Fibroblast of skin of right quadriceps (primary cell): ENCODE measurements at places on chromosomes 6 and 20.

- no peak for DNase-seq
Measured at GRCh38 chr6:131062241-131063027, 611 bp downstream of the EPB41L2 start.

GRCh38 chr20:11067359-11067758, 393.6 kb upstream of the JAG1 start:
- peak; percentile 37 for DNase-seq

DNA sequence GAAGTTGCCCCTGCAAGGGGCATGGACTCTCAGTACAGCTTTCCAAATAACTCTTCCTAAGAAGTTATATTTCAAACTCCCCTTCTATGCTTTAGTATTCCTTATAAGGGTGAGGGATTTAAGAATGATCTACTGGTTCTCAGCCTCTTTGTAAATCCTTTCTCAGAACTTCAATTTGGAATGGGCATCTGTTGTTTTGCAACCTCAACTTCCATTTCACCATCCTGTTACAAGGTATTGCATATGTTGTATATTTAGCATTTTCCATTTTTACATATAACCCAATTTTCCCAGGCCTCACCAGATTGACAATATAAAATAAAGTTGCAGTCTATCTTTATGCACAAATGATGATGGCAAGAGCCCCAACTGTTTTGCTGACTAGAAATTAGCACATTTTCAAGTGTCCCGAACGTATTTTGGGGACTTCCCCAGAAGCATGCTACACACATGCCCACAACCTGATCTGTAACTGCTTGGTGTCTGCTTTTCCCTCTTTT, 154.9 kb upstream of the CARMIL1 start:
- no peak for DNase-seq

DNA sequence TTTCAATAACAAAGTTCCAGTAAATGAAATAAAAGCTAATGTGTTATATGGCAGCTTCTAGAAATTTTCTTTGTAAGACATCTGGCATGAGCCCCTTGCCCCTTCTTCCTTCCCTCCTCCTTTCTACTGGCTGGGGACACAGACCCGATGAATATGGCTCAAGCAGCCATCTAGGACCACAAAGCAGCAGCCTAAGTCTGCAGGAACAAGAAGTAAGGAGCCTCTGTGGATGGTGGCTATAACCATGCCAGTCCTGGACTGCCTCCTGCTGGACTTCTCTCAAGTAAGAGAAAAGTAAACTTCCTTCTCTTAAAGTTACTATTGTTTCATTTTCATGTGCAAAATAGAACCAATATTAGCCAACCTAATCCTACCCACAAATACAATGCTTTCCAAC, 114.9 kb upstream of the DST start:
- no peak for DNase-seq

DNA sequence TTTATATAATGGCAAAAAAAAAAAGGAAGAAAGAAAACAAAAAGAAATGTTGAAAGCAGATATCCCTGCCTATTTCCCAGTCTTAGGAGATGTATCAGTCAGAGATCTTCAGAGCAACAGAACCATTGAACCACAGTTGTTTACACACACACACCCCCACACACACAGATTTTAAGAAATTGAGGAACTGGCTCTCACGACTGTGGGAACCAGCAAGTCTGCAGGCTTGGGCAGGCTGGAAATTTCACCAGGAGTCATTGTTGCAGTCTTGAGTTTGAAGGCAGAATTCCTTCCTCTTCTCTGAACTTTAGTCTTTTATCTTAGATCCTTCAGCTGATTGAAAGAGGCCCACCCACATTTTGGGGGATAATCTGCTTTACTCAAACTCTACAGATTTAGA, 380.9 kb downstream of the CDKAL1 start:
- no peak for DNase-seq

DNA sequence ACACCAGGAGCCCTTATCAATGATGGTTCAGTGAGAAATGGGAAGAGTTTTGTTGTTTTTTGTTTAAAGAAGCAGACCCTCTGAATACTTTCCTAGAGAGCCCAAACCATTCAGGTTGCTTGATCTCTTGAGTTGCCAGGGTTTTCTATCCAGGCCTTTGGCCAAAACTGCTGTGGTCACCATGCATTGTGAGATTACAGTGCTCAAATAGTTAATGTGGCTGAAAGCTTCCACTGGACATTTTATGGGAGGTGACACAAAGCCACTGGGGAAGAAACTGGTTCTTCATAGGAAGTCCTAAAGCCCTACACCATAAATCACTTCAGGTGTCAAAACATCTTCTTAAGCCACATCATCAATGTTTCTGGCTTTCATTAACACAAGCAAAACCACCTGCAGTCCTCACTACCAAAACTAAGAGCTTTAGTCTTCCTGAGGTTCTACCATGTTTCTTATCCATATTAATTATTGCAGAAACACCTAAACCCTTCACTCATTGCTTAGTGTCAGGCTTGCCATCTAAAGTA, 101.6 kb downstream of the IBTK start:
- peak; percentile 4 for DNase-seq

GRCh38 chr20:63317061-63317460, 24.1 kb downstream of the COL20A1 start:
- no peak for DNase-seq

DNA sequence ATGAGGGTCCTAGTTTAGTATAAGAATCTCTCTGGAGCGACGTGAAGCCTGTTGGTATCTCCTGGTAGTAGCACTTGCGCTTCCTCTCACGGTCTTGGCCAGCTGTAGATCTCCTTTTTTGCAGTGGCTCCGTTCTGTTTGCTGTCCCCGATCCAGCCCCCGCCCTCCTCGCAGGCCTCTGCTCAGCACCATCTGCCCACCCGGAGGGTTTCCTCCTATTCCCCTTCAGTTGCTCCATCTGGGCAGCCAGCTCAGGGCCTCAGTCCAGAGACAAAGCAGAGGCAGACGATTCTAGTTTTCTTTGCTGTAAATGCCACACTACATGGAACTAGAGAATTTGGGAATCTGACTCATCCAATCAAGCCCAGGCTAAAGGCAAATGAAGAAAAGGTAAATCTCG, 126.6 kb downstream of the TIAM2 start:
- no peak for DNase-seq

DNA sequence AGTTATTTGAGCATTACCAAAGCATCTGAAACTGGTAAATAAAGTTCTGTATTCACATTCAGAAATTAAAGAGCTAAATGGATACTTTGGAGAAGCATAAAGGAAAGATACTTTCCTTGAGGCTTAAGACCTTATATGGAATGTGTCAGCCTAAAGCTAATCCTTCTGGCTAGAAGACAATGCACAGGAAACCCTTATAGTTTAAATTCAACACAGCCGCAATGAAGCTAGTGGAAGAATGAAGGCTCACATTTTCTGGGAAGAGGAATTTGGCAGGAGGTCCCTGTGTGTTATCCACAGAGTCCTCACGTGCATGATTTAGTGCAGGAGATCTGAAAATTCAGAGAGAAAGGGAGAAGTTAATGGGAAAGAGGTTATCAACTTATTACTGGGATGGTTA, 21.5 kb upstream of the CHD6 start:
- no peak for DNase-seq

DNA sequence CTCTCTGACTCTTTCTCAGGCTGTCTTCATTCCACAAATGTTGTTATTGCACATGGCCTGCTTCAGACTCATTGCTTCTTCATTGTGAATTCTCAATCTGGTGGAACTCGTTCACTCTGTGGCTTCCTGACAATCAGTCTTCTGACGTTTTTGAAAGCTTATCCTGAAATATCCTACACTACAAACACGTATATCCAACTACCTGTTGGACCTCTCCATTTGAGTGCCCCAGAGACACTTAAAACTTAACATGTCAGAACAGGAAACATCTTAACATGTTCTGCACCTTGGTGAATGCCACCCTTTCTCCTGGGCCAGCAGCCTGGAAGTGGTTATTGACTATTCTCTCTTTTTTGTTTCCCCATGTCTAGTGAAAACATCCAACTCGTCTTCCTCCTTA, 50.8 kb downstream of the AIG1 start:
- no peak for DNase-seq

- DNase-seq: no peak
Measured at GRCh38 chr20:6123649-6124014, 802 bp upstream of the FERMT1 start.

GRCh38 chr20:64112691-64113443, 5.5 kb upstream of the NPBWR2 start:
- DNase-seq: no peak

- DNase-seq: peak; percentile 81
Measured at GRCh38 chr6:144265390-144265789, 19.7 kb upstream of the UTRN start.

GRCh38 chr6:20118892-20119291, 93.4 kb downstream of the MBOAT1 start:
- DNase-seq: no peak

DNA sequence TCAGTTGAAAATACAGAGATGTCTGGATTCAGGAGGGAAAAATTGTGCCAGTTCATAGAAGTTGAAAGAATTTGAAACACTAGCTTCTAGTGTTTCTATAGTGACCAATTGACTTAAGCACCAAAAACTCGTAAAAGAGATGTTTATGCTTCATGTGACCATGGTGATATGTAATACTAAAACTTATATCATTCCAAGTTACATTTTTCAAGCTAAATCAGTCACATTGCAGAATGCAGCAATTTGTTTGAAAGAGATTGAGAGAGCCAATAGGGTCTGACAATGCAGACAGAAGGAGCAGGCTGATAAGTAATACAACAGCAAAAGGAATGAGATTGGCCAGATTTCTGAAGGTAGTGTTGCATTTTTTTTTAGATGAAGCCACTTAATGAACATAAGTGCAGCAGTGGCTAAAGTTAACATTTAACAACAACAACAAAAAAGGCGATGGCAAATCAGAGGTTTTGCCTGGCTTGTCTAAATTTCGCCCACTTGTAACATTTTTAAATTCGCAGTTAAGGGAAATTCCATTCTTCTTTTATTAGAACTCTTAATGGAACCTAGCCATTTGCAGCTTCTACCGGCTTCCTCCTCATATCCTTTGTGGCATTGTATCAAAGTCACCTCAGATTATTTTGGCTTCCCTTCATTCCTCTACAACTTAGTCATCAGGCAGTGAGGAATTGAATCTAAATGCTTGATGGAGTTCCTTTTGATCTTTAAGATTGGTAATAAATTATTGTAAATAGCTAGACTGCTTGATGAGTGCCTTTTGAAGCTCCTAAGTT, 484.0 kb upstream of the SOX4 start:
- DNase-seq: peak; percentile 88

DNA sequence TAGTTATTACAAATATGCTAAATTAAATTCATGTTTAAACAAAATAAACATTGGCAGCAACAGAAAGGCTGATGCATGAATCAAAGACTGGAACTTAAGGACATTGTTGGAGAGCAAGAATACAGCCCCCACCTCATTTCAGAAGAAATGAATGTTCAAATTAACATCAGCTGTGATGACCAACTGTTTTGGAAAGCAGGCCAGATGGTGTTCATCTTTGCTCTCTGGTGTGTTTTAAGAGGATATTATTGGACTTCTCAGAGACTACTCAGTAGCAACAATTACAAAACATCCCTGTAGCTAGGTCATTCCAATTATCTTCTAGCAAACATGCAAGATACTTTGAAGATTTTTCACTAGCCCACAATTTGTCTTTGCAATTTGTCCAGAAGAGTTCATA, 118.6 kb upstream of the DOK5 start:
- DNase-seq: peak; percentile 21

DNA sequence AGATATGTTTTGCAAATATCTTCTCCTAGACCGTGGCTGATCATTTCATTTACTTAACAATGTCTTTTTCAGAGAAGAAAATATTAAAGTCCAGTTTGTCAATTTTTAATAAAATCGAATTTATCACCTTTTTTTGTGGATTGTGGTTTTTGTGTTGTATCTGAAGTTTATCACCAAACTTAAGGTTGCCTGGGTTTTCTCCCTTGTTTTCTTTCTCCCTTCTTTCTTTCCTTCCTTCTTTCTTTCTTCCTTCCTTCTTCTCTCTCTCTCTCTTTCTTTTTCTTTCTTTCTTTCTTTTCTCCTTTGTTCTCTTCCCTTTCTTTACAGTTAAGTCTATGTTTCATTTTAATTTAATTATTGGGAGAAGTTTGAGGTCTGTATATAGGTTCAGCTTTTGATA, 68.7 kb downstream of the RNF182 start:
- DNase-seq: no peak

DNA sequence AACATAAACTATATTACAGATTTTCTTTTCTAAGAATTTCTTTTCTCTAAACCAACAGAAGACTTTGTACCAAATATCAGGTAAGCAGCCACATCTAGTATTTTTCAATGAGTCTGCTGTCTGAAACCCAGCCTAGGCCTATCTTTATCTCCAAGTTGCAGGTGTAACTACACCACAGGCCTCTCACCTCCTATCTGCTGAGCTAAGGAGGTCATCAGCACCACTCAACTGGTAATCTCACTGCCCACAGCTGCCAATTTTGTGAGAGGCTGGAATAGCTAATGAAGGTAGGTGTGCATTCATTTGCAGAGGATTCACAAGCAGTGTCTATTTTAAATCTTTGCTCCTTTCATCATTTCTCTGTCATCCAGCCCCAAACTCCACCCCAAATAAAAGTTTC, 584.8 kb downstream of the HDGFL1 start:
- no peak for DNase-seq

- no peak for DNase-seq
Measured at GRCh38 chr6:105745464-105746129, 340.5 kb upstream of the PRDM1 start.

DNA sequence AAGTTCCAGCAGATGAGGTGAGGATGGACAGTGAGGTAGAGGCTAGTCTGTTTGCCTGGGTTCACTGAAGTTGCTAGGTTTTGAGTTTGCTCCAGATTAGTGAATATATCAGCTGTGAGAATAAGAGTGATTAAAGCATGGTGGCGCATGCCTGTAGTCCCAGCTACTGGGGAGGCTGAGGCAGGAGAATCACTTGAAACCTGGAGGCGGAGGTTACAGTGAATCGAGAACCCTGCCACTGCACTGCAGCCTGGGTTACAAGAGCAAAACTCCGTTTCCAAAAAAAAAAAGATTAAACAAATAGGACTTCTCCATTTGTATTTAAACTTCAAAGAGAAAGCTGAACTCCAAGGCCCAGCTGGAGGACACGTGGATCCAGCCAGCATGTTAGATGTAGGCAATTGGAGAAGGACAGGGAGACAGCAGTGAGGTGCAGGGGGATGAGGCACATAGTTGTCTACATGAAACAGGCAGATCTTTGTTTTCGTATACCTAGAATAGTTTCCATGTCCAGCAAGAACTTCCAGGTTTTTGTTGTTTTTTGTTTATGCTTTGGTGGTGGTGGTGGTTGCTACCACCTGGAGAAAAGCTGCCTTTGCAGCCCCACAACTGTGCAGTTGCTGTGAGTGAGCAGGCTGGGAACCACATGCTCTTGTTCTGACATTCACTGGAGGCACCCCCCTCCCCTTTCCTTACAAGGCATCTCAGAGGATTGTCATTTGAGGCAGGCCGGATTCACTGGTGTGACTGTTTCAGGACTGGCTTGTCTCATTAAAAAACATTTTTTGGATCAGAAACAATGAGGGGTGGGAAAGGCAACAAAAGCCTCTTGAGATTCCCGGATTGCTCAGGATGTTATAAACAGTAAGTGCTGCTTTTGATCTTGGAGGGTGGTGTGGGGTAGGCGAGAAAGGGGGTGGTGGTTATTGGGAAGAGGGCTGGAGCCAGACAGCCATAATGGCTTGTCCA, 72.3 kb downstream of the JARID2 start:
- DNase-seq: peak; percentile 45
